ENCODE measurements at places on chromosomes 4 and X. TPM values are rescaled to one million over a fixed set of nuclear protein-coding genes. Genes with fewer than 3 reads are reported as not detected.

DNA sequence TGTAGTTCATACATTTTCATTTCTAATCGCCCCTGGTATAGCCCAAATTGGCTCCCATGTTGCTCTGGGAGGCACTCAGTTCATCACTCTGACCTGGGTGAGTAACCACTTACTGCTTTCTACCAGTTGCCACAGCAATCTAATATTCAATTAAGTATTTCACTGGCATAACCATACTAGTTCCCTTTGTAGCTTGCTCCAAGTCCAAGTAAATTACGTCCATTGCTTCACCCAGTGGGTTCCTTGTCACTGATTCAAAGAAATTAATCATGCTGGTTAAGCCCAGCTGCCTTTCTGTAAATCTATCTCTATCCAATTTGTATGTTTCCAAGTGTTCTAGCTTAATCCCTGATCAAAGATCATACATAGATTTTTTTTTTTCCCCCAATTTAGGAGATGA lies 92.0 kb upstream of the CBR4 start:
- DNase-seq: no peak

- DNase-seq: no peak
These were observed 74.4 kb downstream of the RNF150 start for GRCh38 chr4:141058591-141059512.

GRCh38 chr4:134085496-134085895 lies 116.1 kb downstream of the PABPC4L start:
- no peak for DNase-seq

DNA sequence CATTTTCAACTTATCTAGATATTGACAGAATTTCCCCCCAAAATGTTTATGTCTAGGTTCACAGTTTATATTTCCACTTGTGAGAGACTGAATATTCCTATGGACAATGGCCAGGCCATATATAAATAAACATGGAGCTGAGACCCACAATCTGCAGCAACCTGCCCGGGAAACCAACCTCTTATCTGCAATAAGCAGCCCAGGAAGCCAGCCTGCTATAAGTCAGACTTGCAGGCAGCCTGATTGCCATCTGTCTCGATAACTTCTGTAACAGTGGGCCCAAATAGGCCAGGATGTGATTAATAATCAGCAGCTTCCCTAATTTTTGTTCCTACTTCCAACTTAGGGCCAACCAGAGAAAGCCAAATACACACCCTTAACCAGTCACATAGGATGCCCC lies 5.2 kb upstream of the NAP1L5 start:
- no peak for DNase-seq

- no peak for DNase-seq
These were observed 942 bp upstream of the APLN start for GRCh38 chrX:129655547-129656249.

GRCh38 chr4:45160951-45161350 lies 434.6 kb upstream of the GNPDA2 start:
- DNase-seq: no peak

DNA sequence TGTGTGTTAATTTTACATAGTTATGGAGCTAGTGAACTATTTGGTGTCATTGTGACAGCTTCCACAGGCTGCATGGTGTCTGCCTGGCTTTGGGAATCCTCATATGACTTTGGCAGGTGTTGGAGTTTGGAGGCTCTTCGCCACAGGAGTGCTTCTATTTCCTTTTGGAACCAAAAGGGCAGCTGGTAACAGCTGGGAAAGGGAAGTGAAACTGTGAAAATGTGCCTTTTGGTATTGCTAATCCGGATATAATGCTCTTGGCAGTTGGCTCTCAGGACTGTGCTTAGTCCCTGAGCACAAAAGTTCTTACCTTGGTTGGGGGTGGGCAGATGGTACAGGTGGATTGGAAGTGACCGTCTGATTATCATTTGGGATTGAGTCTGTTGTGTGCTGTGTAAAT lies 18.1 kb downstream of the OFD1 start:
- no peak for DNase-seq

GRCh38 chr4:106587558-106587957 lies 219.0 kb upstream of the GIMD1 start:
- no peak for DNase-seq

The PITX2 gene
- 33.7 TPM for total RNA-seq

The SYN1 gene
- total RNA-seq: 0.40 TPM

GRCh38 chr4:646460-646859 lies 21.1 kb downstream of the PDE6B start:
- no peak for DNase-seq

DNA sequence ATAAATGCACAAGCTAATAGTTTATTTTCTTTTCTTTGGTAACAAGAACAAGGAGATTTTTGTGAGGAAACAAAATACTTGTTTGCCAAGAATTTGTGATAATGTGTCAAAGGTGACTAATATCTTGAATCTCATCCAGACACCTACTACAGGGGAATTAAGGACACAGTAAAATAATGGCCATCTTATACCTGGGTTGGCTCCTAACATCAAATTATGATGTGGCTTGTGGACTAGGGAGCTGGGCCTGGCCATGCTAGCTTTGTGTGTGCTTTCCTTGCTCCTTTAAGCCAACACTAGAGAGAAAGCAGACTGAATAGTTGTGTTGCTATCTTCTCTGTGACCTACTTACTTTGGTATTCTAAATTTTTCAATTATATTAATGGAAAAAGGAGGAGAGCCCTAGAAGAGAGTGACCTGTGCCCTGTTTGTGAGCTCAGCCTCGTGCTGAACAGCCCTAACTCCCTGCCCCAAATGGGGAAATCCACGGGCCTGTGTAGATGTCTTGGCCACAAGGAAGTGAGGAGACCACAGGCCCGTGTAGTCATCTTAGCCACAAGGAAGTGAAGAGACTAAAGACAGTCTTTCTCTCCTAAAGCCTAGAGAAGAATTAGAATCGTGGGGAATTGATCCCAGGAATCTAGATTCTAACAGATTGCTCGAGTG lies 23.3 kb downstream of the ARHGAP24 start:
- DNase-seq: peak; percentile 40

The NXF2B gene
- not detected for total RNA-seq

DNA sequence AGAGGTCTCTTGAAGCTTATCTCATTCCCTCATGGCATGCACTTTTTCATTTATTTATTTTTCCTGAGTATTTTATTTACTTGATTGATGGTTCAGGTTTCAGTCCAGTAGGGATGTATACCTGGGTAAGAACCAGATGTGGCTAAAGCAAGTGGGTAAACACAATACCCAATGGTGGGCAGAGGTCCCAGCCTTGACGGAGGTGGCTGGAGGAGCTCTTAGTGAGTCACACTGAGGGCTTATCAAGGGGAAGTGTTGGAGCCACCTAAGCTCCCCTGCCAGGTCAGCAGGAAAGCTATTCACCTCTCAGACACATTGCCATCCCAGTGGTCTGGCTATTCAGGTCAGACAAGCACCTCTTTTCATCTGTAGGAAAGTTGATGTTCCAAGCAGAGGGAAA lies 236.2 kb upstream of the MAGEB16 start:
- DNase-seq: no peak

- no peak for DNase-seq
These were observed 134.2 kb upstream of the SH3RF1 start for GRCh38 chr4:169404960-169405359.

GRCh38 chr4:143089291-143089690 lies 95.4 kb upstream of the USP38 start:
- no peak for DNase-seq

DNA sequence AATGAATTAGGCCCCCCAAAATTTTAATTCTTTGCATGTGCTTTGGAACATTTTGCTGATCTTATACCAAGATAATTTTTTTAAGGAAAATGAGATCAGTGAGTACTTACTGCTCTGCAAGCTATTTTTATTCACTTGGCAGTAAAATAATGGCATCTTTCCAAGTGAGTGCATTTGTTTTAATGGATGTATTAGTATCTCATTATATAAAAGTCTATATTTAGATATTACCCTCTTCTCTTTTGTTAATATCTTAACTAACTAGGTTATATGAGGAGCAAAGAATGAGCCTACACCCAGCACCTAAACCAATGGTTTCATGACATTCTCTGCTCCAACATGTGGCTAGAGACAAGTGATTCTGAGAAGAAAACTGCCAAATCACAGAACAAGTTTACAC lies 21.1 kb upstream of the ARAF start:
- DNase-seq: no peak

GRCh38 chr4:40310225-40310624 lies 24.9 kb upstream of the CHRNA9 start:
- no peak for DNase-seq

The SPATA4 gene
- not detected for total RNA-seq

The DKC1 gene
- 134 TPM for total RNA-seq

- no peak for DNase-seq
These were observed 133.0 kb upstream of the PLS3 start for GRCh38 chrX:115427861-115428410.

DNA sequence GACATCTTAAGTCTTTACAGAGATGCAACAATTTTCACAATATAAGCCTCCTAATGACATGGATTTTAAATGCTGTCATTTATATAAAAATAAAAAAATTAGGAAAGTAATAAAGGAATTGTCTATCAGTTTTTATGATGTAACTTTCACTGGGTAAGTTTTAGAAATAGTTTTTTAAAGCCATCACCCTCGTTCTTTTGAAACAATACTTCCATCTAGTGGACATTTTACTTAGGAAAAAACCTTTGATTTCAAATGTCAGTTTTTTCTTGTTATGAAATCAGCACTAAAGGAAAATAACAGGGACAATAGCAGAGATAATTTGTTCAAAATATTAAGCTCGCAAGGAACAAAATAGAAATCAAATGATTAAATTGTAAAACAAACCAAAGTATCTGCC lies 24.3 kb upstream of the NDNF start:
- DNase-seq: no peak

DNA sequence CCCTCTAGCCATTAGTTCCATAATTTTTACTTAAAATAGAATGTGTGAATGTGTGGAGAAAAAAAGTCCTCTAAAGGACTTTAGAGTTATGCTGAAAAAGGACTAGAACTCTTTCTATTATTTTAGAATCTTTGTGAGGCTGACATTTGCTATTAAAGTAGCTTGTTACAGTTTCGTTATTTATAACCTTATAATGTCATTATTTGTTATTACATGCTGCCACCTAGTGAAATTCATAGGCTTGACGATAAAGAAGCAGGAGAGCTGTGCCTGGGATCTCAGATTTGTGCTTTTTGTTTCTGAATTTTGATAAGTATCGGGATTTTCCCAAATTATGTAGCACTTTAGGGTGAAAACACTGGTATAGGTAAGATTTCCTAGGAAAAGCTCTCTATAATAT lies 38.5 kb upstream of the TAPT1 start:
- no peak for DNase-seq

- no peak for DNase-seq
These were observed 290.8 kb upstream of the GIMD1 start for GRCh38 chr4:106659371-106659770.

GRCh38 chrX:27680726-27681125 lies 90.6 kb downstream of the DCAF8L2 start:
- no peak for DNase-seq

DNA sequence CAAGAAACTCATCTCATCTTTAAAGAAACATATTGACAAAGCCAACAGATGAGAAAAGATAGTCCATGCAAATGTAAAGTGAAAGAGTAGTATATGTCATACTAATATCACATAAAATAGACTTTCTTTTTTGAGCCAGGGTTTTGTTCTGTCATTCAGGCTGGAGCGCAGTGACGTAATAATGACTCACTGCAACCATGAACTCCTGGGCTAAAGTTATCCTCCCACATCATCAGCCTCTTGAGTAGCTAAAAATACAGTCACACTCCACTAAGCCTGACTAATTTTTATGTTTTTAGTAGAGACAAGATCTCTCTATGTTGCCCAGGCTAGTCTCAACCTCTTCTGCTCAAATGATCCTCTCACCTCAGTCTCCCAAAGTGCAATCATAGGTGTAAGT lies 51.8 kb upstream of the TRAM1L1 start:
- DNase-seq: no peak

The CITED1 gene
- 0.82 TPM for total RNA-seq

GRCh38 chr4:153095448-153096204 lies 108.6 kb upstream of the TRIM2 start:
- DNase-seq: no peak

- DNase-seq: no peak
These were observed 152.3 kb downstream of the RAB28 start for GRCh38 chr4:13331827-13332226.

The SGMS2 gene
- total RNA-seq: 115 TPM

The P2RY10 gene
- total RNA-seq: 2.0 TPM

DNA sequence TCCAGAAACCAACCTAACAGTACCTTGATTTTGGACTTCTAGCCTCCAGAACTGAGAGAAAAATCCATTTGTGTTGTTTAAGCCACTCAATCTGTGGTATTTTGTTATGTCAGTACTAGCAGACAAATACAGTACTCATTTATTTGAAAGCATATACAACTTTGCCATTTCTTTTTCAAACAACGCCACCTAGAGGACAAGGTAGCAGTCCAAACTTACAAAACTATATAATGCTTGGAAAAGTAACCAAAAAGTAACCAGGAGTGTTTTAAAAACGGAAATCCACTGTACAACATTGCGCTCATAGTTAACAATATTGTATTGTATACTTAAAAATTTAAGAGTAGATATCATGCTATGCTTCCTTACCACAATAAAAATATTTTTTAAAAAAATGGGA lies 37.0 kb upstream of the FGF13 start:
- no peak for DNase-seq

The SPON2 gene
- 47.9 TPM for total RNA-seq

DNA sequence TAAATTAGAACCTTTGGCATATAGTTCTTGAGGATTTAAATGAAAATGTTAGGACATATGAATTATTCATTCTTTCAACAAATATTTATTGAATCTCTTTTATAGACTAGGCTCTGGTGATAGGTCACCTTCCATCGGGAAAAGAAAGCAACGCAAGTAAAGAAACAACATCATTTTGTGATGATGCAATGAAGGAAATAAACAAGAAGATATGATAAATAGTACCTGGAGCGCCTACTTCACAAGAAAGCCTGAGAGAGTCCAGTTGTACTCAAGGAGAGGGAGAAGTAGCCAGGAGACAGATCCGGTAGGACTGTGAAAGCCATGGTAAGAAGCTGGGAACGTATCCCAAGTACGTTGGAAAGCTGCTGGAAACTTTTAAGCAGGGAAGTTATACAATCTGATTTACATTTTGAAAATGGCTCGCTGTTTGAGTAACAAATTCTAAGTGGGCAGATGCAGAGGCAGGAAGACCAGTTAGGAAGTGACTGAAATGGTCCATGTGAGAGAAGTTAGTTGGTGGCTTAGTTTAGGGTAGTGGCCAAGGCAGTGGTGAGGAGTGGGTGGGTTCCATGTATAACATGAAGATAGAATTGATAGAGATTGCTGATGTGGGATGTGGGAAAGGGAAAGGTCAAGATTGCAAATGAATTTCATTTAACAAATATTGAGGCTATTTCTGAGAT lies 17.7 kb upstream of the CPE start:
- no peak for DNase-seq

- no peak for DNase-seq
These were observed 25.9 kb upstream of the CLDN24 start for GRCh38 chr4:183348136-183348535.

The HOPX gene
- 2.6 TPM for total RNA-seq

The TMSB15A gene
- total RNA-seq: not detected

The TCP11X2 gene
- total RNA-seq: not detected
